ENCODE measurements at places on chromosomes 7 and 10.

- DNase-seq, result no peak
Observed at GRCh38 chr10:86260564-86260963, 106.0 kb downstream of the GRID1 start.

GRCh38 chr10:133150656-133151055 lies 9.4 kb upstream of the KNDC1 start:
- DNase-seq, result no peak

DNA sequence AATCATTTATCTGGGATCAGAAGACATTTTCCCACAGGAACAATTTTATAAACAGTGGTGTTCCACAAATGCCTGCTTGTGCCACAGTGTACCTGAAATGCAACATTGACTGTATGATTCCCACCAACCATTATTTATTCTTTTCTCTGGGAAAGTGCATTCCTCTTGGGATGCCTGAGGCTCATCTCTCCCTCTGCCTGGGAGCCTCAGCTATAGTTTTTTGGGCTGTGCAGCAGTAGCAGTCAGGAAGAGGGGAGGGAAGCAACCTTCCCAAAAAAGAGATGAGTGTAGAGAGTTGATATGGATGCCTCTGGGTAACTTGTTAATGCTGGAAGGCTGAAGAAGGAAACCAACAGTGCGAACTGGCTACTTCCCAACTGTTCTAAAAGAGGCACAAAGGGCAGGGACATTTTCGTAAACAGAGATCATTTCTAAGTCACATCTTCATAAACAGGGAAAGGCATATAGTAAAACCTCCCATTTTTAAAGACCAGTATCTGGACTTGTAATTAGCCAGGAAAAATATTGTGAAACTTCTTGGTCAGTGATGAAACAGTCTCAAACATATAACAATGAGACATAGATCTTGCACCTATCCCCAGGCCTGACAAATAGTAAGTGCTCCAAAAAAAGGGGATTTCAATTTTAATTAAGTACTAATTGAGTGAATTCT lies 1.4 kb upstream of the CALD1 start:
- DNase-seq, result no peak

DNA sequence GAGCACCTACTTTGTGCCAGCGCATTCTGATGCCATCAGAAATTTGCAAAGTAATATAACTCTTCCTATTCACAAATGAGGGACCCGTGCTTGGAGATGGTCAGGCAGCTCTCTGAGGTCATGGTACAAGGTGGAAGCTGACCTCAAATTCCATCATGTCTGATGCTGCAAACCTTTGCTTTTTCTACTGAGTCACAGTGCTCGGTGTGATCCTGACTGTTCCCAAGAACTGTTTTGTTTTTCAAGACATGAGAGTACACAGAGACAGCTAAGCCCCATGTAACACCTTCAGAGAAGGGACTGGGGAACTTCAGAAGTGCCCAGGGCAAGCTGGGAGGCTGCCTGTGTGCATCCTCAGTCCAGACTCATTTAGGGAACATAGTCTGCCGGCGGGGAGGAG lies 111.3 kb downstream of the FRMD4A start:
- no peak for DNase-seq

- DNase-seq, result no peak
Observed at GRCh38 chr10:121493521-121493920, 104.7 kb downstream of the FGFR2 start.

GRCh38 chr10:103724074-103724473 lies 131.3 kb downstream of the SH3PXD2A start:
- DNase-seq, result no peak

GRCh38 chr10:63520500-63521415 lies at the start of gene REEP3:
TSS of gene REEP3 (plus strand) at chr10:63521401. CDS start at chr10:63521546, 145 bp downstream.
- peak; percentile 12 for DNase-seq

DNA sequence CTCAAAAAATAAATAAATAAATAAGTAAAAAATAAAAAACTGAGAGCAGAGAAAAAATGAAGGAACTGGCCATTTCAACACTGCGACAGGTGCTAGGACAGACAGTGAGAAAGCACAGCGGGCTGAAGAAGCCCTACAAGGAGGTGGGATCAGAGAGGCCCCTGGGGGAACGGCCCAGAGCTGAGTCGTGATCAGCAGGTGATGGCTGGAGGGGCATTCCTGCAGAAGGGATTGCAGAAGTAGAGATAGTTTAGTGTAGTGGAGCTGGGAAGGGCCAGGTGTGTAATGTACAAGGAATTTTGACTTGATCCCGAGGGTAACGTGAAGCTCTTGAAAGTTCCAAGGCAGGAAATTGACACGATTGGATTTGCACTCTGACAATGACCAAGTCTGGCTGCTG lies 112.1 kb downstream of the CUL2 start:
- no peak for DNase-seq

DNA sequence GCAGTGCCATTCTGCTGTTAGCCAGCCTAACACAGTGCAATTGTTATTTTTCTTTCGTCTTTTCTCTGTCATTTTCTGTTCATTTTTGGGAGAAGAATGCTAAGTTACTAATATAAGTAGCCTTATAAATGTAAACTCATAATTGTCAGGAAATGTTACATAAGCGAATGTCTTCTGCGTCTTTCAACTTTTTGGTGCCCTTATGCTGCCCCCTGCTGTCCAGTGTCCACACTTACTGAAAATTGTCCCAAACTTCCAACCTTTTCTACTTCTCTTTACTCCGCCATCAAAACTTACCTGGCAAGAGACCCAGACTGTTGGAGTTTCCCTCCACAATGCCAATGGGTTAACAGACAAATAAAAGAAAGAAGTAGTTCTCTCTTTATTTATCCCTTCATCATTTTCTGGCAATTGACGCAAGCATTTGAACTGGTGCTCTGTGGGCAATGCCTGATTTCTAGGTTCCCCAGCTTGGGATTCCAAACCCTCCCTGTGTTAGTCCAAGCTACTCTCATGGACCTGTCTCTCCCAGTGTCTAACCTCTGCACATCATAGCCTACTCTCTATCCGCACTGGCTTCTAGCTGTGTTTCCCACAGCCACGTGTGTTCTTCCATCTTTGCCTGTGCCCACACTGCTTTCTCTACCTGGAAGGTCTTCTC lies 21.0 kb upstream of the EPC1 start:
- DNase-seq, result peak; percentile 78

DNA sequence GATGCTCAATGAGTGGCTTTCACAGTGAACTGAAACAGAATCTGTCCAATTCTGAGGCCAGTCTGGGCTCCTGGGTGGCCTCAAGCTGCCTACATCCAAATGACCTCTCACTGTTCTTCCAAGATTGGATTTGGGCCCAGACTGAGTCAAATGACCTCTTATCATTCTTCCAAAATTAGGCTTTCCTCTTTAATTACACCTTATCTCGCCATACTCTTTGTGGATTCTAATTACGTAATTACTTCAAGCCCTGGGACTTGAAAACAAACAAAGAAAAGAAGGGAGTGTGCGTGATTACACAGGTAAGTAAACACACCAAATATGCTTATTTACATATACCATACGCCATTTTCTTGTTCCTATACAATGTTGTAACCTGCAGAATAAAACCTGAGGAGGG lies 18.8 kb downstream of the SORBS1 start:
- DNase-seq, result no peak

- DNase-seq, result no peak
Observed at GRCh38 chr10:17432723-17433122, 21.7 kb downstream of the ST8SIA6 start.

GRCh38 chr7:17651863-17652385 lies 288.4 kb downstream of the SNX13 start:
- no peak for DNase-seq

DNA sequence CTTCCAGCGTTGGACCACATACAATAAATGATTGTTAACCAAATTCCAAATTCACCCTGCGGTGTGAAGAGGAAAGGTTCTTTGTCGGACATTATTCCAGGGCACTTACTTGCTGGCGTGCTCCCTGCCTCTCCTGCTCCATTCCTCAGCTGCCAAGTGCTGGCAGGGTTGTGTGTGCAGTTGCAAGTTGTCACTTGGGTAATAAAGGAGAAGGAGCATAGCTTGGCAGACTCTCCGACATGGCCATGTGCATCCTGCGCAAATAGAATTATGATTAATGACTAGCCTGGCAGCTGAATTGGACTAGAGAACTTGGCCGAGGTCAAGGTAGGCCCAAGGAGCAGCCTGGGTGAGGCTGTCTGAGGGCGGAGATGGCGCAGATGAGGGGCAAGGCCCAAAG lies 92.3 kb upstream of the ELMO1 start:
- no peak for DNase-seq

DNA sequence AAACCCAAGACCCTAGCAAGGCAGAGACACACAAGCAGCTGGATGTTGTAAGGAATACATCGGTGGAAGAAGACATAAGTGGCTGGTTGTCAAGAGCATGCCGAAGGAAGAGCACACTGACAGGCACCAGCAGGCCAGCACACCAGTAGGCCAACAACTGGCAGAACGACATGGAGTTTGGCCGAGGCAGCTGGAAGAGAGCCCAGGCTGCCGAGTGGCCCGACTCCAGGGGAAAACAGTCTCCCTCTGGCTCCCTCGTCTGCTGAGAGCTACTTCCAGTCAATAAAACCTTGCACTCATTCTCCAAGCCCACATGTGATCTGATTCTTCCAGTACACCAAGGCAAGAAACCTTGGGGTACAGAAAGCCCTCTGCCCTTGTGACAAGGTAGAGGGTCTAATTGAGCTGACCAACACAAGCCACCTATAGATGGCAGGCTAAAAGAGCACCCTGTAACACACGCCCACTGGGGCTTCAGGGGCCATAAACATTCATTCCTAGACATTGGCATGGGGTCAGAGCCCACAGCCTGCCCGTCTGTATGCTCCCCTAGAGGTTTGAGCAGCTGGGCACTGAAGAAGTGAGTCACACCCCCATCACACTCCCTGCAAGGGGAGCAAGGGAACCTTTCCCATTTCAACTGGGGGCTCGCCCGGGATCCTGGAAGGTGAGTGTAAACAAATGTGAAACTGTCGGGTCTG lies 14.7 kb upstream of the TNS3 start:
- no peak for DNase-seq

GRCh38 chr10:34037499-34037898 lies 703.0 kb upstream of the NRP1 start:
- DNase-seq, result no peak

DNA sequence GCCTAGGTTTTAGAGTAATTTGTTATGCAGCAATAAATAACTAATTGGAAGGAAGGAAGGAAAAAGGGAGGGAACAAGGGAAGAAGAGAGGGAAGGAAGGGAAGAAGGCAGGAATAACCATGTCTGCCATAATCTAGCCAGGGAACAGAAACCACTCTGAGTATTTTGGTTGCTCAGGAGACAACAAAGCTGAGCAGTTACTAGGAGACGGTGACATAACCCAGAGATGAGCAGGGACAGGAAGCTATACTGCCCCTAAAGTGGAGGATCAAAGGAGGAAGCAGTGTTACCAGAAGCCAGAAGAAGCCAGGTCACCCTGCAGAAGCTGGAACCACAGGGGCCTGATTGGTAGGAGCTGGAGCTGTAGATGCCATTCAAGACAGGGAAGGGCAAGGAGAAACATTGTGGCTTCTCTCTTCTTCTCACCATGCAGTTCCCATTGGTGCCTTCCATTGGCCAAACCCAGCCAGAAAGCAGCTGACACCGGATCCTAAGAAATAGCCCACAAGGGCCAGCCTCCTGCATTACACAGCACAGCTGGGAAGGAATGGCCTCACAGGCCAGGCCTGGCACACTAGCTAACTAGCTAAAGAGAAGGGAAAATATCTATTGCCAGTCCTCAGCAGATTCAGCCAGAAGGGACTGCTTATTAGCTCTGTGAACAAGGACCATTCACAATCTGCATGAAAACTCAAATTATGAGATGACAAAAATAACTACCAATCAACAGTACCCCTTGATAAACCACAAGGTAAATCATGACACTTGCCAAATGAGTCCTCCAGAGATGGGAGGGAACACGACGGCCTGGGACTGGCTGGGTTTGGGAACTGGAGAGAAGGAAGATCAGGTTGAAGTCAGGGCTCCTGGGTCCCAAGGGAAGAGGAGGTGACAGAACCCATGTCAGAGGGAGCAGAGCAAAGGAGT lies 184.5 kb upstream of the NFE2L3 start:
- DNase-seq, result no peak

- DNase-seq, result no peak
Observed at GRCh38 chr7:139661043-139661440, 116.8 kb downstream of the HIPK2 start.

DNA sequence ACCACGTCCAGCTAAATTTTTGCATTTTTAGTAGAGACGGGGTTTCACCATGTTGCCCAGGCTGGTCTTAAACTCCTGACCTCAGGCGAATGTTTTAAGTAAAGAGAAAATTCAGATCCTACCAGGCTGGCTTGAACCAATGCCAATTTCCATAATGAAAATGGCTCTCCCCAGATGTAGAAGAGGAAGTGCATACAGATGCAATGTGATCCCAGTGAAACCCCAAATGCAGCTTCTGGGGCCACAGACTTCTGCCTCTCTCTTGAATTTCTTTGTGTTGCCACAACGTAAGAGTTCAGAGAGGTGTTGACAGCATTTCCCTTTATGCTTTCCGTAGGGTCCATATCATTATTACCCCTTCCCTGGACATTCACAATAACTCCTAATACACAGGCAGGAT lies 29.6 kb upstream of the GOT1 start:
- no peak for DNase-seq

DNA sequence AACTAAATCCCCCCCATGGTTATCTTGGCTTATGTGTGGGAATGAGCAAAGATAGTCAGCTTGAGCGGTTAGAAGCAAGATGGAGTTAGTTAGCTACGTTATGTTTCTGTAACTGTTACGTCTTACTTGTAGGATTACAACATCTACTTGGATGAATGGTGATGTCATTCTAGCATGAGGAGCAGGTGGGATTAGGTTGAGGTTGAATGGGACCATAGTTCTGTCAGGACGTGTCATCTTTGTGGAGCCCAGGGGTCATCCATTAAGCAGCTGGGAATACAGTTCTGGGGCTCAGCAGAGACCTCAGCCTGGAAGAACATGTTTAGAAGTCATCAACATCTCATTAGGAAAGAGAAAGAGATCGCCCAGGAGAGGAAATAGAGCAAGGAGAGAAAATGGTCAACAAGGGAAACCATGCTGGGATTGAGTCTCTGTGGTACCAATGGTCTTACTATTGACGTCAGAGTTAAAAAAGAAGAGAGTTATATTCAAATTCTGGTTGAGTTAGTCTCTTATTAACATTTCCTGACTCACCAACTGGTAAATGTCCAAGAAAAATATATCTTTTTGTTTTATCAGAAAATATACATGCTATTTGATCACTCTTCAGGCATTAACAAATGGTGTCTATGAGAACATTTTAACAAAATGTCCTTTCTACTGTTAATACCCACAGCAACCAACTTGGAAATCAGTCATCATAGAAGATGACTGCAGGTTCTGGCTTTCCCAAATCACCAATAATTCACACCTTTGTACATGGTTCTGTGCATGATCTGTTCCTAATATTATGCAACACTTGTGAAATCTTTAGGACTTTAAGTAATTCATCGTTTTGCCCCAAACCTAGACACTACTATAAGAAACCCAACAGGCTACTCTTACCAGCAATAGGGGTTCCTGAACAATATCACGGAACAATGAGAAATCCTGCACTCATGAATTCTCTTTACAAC lies 96.9 kb downstream of the KIAA1217 start:
- no peak for DNase-seq

DNA sequence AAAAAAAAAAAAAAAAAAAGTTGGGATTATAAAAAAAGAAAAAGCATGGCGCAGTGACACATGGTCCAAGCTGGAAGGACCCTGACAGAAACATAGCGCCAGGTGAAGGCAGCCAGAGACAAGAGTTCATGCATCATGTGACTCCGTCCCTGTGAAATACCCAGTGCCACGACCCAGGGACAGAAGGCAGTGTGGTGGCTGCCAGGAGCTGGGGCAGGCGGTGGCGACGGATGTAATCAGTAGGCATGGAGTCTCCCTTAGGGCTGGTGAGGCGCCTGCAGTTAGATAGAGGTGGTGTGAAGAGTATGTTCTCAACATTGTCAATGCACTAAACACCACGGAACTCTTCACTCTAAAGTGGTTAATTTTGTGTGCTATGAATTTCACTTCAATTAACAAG lies 43.9 kb downstream of the STK32C start:
- no peak for DNase-seq
